Stimulated activated CD4-positive, alpha-beta T cell treated with anti-CD3 and anti-CD28 coated beads, Interleukin-1b, Interleukin-23, amount 100 ng/mL, for 1 hour (primary cell): ENCODE measurements at places on chromosomes 2 and 18.

DNA sequence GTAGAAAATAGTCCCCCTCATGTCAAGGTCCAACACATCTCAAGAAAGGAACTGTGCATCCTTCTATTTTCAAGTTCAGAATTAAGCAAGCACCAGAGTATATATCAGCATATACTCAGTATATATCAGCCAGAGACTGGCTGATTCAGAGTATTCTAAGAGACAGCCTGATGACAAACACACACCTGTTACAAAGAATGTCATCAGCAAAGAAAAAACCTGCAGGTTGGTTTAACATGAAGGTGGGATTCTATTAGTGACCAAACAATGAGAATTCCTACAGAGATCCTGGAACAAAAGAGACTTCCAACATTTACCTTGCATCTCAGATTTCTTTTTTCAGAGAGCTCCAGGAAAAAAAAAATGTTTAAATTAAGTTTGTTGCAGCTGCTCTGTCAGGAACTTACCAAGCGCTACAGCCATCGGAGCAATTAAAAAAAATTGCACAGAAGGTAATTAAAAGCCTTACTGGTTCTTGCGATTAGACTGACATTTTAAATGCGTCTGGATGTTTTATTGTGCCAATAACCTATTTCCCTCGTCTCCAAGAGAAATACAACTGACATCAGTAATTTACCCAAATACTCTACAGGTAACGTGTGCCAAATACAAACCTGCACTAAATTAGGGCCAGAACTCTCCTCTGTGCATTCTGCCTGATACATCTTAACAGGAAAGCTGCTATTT, 218.1 kb downstream of the HNMT start:
- DNase-seq = no peak

GRCh38 chr2:1538663-1539062, 125.4 kb downstream of the TPO start:
- no peak for DNase-seq

DNA sequence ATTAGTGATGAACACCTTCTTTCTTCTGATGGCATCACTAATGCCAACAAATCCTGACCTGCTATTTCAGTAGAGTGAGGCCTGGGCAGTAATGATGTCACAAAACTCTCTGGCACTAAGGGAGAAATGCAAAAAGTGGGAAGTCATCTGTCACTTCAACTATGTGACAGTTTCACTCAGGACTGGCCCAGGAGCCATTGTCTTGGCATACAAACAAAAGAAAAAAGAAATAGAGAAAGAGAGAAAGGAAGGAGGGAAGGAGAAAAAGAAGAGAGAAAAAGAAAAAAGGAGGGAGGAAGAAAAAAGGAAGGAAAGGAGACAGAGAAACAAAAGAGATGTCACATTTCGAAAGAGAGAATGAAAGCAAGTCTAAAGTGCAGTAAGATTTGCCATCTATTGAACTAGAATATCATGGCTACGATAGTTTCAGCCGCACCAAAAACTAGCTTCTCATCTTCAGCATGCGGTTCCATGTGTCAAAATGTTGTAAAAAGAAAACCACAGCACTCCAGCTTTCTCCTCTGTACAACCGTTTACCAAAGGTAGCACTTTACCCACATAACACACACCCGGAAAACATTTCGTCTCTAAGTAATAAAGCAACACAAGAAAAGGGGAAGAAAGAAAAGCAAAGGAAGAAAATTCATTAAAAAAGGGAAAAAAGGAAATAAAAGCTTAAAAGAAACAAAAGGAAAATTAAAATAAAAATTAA, 50.1 kb downstream of the CD226 start:
- DNase-seq = no peak

DNA sequence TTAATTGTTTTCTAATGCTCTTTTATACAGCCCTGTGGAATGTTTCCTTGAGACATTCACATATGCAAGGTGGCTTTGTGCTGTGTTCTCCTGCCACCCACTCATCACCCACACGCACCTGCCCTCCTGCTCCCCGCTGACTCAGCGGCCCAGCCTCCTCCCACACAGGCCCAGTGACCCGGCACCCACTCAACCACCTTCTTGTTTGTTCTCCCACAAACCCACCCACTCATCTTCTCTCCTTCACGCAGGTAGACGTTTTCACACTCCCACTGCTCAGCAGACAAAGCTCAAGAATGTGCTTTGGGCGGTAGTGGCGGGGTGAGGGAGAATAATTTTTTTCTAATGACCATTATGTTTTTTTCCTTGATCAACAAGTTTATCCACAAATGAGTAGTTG, 28.6 kb upstream of the NEMP2 start:
- peak; percentile 27 for DNase-seq

DNA sequence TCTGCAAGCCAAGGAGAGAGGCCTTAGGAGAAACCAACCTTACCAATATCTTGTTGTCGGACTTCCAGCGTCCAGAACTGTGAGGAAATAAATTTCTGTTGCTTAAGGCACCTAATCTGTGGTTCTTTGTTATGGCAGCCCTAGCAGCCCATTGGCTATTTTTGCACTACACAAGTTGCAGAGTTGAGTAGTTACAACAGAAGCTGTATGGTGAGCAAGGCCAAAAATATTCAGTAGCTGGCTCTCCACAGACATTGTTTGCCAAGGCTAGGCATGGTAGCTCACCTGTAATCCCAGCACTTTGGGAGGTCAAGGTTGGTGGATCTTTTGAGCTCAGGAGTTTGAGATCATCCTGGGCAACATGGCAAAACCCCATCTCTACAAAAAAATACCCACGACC, 27.1 kb upstream of the SCYGR1 start:
- no peak for DNase-seq

DNA sequence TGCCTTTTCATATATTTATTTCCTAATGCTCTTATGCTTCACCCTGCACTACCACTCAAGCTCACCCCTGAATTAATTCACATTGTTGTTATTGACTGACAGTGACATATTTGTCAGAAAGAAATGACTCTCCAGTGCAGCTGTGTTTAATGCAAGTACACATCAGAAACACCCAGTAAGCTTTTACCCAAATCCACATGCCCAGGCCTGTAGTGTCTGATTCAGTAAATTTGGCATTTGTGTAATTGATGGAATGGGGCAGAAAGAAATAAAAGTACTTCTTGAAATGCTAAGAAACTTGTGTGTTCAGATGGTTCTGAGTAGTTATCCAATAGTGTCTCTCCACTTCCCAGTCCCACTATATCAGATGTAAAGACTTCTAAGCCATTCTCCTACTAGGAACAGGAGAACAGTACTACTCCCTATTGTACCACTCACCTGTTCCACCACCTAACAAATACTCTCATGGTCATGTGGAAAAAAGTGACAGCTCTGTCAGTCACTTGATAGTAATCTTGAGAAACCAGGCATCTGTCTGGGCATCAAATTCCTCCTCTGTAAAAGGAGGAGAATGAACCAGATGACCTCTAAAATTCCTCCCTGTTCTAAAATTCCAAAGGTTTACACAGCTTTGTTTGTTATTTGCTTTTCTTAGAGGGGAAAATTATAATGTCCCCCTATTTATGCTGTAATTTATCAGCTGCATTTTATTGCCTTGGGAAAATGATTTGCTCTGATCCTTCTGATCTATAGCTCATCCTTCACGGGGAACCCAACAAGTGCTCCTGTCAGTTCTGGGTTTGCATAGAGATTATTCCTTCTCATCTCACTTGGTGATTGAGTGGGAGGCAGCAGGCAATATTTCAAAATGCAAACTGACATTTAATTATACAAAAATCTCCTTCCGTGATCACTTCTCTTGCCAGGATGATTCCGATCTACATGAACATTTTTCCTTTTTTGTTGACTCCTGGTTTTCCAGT, 70.9 kb downstream of the ZNF385B start:
- DNase-seq = no peak

DNA sequence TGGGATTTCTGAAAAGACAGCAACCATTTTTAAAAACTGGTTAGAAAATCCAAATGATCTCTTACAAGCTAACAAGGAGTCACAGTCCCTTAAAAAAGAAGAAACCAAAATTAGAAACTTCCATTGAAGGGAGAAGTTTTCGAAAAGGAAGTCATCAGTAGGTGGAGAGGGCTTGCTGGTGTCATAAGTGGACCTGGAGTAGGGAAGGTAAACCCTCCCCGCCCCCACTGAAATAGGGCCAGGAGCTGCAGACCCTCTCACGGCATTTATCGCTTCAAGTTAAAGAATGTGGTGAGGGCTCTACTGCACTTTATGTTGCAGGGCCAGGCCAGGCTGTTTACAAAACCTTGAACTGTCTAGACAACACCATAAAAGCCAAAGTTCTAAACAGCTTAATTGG, 2.9 kb downstream of the HOXD11 start:
- no peak for DNase-seq

- DNase-seq = no peak
These were observed 38.7 kb downstream of the MCFD2 start for GRCh38 chr2:46876741-46877384.

DNA sequence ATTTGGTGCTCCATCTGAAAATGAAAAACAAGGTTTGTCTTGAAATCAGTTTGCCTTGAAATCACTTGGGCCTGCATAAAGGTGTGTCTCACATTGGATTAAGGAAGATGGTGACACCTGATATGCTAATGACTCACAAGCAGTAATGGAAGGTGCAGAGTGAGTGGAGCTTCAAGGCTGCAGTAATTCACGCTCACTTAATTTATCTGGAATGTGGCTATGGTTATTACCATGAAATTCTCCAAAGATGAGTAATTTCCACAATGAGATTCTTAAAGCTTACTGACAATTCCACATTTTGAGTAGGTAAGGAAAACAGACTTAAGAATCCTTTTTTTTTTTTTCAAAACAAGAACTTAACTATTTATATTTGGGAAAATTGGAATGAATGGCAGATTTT, 156.8 kb downstream of the PAX3 start:
- no peak for DNase-seq

GRCh38 chr2:85682378-85682777, 11.8 kb upstream of the GNLY start:
- no peak for DNase-seq

- no peak for DNase-seq
These were observed 919 bp downstream of the SF3B1 start for GRCh38 chr2:197433780-197434438.

DNA sequence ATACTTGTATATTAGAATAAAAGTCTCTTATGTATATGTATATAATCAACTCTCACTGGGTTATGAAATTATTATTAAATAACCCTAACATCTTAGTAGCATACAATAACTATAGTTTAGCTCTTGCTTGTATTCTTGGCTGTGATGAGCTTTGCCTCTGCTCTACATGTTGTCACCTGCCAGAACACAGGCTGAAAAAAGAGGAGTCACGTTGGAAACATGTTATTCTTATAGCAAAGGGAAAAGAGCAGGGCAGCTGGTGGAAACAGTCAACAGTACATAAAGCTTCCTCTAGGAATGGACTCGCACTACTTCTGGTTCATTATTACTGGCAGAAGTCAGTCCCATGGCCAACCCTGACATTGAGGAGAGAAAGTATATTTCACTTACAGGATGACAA, 362.0 kb upstream of the KYNU start:
- no peak for DNase-seq

DNA sequence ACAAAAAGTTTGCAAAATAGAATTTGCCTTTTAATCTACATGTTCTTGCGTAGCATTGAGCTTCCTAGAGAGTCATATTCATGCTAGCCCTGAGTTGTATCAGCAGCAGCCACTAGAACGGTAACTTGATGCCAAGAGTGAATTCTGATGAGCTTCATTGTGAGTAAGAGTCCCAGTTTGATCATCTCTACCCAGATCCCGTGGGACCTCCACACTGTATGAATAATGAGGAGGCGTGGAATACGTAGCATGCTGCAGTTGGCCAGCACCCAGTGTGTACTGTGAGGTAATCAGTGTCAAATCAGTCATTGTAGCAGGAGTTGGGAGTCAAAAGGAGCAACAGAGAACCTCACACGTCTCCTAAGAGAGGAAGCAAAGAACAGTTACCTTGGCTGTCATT, 197.9 kb downstream of the NEDD4L start:
- no peak for DNase-seq

DNA sequence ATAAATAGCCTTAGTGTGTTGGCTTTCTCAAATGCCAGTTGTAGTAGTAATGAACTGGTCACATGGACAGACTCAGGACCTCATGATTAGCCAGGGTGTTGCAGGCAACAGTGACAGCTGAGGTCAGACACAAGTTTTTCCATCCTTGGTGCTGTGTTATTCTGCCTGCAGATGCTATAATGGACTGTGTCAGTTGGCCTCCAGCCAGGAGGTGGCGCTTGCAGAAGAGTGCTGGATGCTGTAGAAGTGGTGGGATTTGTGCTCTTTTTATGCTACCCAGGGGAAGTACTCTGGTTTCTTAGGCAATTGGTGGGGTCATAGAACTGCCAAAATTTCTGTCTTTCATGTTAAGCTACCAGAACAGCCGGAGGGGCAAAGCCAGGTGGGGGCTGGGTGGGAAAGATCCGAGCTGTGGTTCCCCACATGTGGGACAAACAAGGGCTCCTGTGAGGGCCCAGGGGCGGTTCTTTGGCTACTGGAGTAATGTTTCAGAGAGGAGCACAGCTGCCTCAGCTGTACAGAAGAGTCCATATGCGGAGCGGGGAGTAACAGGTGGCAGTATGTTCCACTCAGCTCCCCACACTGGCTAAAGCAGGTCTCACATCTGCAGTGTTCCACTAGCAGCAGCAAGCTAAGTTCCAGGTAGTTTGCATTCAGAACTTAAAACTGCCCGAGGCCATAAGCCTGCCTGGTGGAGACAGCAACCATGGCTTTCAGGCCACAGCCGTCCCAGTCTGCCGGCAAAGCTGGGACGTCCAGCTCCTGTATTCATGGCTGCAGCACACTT, 104.4 kb downstream of the GULP1 start:
- DNase-seq = no peak

DNA sequence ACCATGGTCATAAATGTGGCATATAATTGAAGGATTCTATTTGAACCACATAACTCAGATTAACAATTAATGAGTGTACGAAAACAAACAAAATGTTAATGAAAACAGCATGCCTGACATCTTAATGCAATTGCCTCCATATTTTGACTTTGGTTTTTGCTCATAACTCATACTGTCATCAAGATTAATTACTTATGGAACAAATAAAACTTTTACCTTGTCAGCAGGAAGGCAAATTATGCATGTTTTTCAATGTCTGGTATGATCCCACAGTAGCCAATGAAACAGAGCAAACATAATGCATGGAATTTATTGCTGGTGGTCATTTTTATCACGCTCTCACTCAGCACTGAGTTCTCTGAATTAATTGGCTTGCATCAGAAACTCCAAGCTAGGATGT, 5.1 kb downstream of the PLEKHM3 start:
- DNase-seq = no peak

- DNase-seq = no peak
These were observed 207.2 kb downstream of the ETAA1 start for GRCh38 chr2:67604360-67604759.

- no peak for DNase-seq
These were observed 307.3 kb downstream of the NBAS start for GRCh38 chr2:15253835-15254286.

- no peak for DNase-seq
These were observed 8.4 kb upstream of the PRKCE start for GRCh38 chr2:45643095-45643494.

DNA sequence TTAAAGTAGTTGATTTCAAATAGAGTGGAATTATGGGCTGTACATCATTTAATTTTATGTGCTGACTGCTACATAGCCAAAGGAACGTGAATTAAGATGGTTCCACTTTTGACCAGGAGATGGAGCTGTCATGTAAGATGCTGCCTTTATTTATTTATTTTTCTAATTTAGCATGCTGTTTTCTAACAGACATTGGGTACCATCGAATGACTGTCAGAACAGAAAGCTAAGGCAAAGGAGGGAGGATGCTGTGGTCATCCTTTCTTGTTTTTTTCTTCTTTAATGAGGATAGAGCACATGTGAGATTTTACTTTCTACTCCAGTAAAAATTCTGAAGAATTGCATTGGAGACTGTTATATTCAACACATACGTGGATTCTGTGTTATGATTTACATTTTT, at the start of gene SCN2A:
Gene SCN2A (plus strand): TSS at position 185 of the 400 bp plus-strand sequence. CDS start 56,410 bp downstream, outside the sequence.
- DNase-seq = no peak

- no peak for DNase-seq
These were observed 27.9 kb downstream of the RAB27B start for GRCh38 chr18:54856105-54856646.
